ENCODE measurements at places on chromosomes 5 and 9.
A peak's percentile ranks its signal among the peaks of the same experiment; 100 is the strongest.

DNA sequence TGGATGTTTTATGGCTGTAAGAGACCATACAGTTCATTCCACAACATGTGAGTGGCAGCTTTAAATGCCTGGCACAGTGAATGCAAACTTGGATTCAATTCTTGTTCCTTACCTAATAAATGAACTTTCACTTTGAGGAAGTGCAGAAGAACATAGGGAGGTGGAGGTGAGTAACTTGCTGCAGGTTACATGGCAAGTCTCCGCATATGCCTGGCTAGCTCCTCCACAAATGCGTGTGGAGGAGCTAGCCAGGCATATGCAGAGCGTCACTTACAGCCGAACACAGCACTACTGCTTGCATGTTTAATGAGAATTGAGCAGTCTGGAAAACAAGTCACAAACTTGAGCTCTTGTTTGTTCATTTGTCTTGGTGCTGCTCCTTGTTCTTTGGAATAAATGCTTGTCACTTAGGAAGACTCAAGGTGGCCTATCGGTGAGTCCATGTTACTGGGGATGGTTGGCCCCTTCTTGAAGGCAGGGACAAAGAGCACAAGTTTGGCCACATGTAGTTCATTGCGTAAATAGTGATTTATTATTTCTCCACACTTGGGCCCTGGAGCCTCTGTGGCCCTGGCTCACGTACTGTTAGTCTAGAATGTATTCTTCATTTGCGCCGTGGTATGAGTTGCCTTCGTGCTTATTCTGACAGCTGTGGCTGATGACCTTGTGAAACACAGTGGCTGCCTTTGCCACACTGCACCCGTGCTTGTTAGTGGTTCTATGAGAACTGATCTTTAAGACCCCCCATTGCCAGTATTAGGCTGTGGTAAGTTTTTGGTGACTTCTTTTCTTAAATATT is 3.1 kb downstream of the ISOC1 start:
- DNase-seq, result no peak

- no peak for DNase-seq
Measured at GRCh38 chr5:169080448-169080911, 220.5 kb downstream of the SLIT3 start.

DNA sequence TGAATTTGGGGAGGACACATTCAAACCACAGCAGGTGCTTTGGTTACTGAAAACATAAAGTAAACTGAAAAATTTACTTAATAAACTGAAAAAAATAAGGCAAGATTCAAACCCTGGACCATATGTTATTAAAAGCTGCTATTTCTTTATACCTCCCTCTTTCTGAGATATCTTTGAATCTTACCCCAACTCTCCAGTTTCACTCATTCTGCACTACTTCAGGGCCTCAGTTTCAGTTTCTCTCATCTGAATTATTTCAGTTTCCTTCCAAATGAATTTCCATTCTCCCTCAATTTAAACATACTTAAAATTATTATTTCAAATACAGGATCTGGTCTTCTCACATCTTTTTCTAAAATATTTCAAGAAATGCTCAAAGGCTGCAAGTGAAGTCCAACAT is 4.9 kb upstream of the OXCT1 start:
- DNase-seq, result no peak

- DNase-seq, result no peak
Measured at GRCh38 chr9:90857855-90858254, 56.2 kb downstream of the SYK start.

- DNase-seq, result peak; percentile 50
Measured at GRCh38 chr5:81755320-81755719, 4.4 kb upstream of the SSBP2 start.

- DNase-seq, result no peak
Measured at GRCh38 chr5:59615272-59615671, 278.3 kb downstream of the PDE4D start.

GRCh38 chr9:127059030-127059429 is 63.4 kb downstream of the ANGPTL2 start:
- DNase-seq, result no peak

All from H54 (cell line).